ENCODE measurements at places on chromosomes 5 and 9.

DNA sequence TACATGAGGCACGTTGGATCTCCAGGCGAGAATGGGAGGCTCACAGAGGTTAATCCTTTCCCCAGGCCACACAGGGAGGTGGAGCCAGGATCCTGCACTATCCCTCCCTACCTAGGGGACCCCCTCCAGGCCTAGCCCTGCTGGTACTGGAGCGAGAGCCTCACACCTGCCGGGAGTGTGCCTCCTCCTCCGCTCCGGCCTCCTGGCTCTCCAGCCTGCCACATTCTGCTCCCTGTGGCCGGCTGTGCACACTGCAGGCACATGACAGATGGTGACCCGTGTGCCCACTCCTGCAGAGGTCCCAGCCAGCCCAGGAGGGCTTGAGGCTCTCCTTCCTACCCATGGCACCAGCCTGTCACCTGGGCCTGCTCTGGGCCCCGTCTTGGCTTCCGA lies 93.4 kb downstream of the RXRA start:
- peak; percentile 76 for DNase-seq

GRCh38 chr5:131883984-131884383 lies 61.5 kb downstream of the MEIKIN start:
- DNase-seq, result no peak

DNA sequence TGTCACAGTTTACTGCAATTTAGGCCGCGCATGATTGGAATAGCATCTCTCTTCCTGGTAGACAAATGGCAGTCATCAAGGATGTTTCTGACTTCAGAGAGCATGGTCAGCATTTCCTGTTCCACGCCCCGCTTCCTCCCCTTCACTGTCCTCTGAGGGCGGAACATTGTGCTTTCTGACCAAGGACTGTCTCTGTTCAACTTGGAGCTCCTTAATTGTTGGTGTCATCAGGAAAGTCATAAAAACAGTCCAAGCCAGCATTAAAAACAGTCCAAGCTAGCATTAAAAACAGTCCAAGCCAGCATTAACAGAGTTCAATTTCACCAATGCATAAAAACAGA lies 301.3 kb upstream of the IRX4 start:
- no peak for DNase-seq

DNA sequence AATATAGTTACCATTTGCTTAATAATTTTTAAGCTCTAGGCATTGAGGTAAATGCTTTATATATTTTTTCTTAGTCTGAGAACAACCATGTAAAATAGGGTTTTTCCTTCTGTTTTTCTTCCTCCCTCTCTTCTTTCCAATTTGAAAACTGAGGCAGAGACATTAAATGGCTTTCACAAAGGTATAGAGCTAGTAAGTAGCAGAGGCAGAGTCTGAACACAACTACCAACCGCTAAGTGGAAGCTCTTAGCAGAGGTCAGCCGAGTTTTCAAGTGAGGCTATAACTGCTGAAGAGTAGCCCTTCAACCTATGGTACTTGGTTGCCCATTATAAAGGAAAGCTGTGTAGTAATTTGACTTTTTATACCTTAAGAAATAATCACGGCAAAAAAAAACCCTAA lies 187.1 kb downstream of the MEF2C start:
- DNase-seq, result no peak

DNA sequence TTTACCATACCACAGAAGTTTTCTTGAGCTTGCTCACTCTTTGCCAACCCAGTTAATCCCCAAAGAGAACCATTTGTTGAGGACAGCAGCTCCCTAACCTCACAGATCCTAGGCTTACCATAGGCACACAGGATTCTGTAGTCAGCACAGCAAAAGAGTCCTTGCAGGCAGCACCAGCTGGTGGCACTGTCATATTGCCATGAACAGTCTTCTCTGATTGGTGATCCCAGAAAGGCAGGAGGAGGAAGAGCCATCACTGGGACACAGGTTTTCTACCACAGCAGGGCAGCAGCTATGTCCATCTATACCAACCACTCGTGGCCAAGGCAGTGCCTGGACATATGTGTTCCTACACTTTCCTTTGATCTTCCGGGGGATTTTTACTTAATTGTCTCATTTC lies 297.1 kb upstream of the CD180 start:
- DNase-seq, result no peak

DNA sequence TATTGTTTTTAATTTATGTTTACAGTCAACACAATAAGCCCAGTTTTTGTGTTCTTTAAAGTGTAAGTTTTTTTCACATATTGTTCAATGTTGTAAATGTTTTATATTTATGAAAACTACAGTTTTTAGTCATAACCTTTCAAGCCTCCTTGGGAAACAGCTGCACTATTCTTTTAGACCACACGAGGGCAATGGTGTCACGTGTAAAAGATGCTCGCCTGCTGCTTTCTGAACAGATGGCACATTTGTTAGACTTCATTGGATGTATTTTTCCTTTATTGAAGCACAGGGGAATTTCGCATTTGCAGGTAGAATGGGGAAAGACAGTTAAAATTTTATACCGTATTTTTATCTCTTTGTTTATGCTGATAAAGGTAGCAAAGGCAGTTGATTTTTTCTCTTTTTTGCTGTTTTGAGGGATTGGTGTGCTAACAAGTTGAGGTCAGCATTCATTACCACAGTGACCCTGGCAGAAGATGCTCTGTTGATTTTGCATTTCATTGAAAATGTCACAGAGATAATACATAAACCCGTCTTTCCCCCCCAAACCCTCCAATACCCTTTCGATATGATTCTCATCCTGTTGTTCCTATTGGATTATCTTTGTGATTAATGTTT lies 59.0 kb downstream of the MAT2B start:
- peak; percentile 23 for DNase-seq

GRCh38 chr9:971901-972500 lies 4.5 kb upstream of the DMRT3 start:
- no peak for DNase-seq

- DNase-seq, result no peak
These were observed 260.8 kb downstream of the AUH start for GRCh38 chr9:91100878-91101450.

- DNase-seq, result no peak
These were observed 13.9 kb downstream of the CDH10 start for GRCh38 chr5:24630918-24631317.

- DNase-seq, result peak; percentile 8
These were observed 54.4 kb downstream of the CCDC192 start for GRCh38 chr5:127757576-127757975.

- no peak for DNase-seq
These were observed 93.3 kb downstream of the SVEP1 start for GRCh38 chr9:110486218-110486617.

- no peak for DNase-seq
These were observed 130.5 kb upstream of the ITGA1 start for GRCh38 chr5:52657247-52657645.

DNA sequence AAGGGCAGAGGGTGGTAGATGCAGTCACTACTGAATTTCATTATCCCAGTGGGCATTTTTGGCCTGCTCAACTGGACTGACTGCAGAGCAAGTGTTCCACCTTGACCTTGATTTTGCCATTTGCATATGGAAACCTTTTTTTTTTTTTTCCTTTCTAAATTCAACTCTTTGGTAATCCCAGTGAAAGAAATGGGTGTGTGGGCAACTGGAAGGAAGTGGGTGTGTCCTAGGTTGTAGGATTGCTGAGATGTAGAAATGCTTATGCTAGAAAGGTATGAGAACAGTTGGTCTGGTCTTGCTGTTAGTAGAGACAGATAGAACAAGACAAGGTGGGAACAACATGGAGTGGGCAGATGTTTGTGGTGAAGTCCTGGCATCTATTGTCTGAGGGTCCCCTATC lies 7.8 kb upstream of the IL12B start:
- DNase-seq, result no peak

- no peak for DNase-seq
These were observed 20.5 kb downstream of the SRFBP1 start for GRCh38 chr5:121982146-121982892.
